H1 (cell line): ENCODE measurements at places on chromosomes 13 and 19. TPM values are rescaled to one million over a fixed set of nuclear protein-coding genes. Genes with fewer than 3 reads are reported as not detected.

DNA sequence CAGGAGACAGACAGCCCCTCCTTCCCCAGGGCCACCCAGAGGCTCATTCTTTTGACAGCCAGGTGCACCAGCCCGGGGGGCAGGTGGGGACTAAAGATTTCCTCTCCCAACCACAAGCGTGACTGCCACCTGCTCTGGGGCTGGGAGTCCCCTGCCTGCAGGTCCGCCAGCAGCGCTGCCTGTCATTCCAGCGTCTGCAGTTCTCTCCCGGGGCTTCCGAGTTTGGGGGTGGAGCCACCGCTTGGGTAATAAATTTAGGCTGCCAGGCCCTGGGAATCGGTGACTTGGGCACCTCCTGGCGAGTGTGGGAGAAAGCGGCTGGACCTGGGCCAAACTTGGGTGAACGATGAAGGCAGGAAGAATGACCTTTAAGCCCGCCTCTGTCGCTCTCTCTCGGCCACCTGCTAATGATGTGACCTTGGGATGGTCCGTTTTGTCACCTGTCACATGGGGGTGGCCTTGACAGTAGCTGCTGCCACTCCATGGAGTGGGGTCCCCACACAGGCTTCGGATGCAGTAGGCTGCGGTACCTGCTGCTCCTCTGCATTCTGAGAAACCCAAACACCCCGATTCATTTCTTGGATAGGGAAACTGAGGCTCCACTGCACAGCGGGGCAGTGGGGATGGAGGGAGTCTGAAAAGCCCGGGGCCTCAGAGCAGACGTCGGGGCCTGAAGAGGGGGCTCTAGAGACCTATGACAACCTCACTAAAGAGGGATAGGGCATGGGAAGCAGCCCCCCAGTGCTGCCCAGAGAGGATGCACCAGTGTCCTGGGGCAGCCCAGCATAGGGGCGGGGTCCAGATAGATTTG, 12.8 kb downstream of the FUT6 start:
- peaks cover 5% of the 10 kb centered on the region for H3K4me1 ChIP-seq
- H3K27me3 ChIP-seq = no peaks in the 10 kb centered on the region
- H3K4me3 ChIP-seq = 0 out of 2 replicates have a peak overlapping the region, but pooled peaks have one; percentile 74
- H3K36me3 ChIP-seq = no peaks in the 10 kb centered on the region
- no peak overlapping the region for H3K27ac ChIP-seq
- no peak for DNase-seq

Gene ZNF473
- 11.0 and 11.7 TPM in 2 replicates for total RNA-seq

DNA sequence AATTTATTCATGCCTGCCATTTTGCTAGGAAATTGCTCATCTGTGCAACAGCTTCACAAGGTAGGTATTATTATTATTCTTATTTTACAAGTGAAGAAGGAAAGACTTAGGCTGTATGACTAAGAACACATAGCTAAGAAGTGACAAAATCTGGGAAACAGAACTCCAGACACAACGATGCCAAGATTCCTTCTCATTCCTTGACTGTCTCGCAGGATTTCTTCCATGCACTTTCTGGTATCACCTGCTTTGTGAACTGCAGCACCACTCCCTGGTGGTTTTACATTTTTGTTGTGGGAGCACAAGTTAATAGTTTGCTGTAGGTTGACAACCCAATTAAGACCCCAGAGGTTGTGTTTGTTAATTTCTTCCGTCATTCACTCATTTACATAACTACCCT, 188.5 kb downstream of the LACC1 start:
- H3K4me3 ChIP-seq = no peak overlapping the region
- no peak for DNase-seq
- H3K27me3 ChIP-seq = no peaks in the 10 kb centered on the region
- H3K4me1 ChIP-seq = no peaks in the 10 kb centered on the region

Gene IGFLR1
- total RNA-seq = 8.4 and 12.2 TPM in 2 replicates

- H3K27ac ChIP-seq = no peak overlapping the region
- H3K4me1 ChIP-seq = peaks cover 14% of the 10 kb centered on the region
- H3K27me3 ChIP-seq = no peaks in the 10 kb centered on the region
Observed at GRCh38 chr19:48877855-48878195, 5.6 kb downstream of the PPP1R15A start.

DNA sequence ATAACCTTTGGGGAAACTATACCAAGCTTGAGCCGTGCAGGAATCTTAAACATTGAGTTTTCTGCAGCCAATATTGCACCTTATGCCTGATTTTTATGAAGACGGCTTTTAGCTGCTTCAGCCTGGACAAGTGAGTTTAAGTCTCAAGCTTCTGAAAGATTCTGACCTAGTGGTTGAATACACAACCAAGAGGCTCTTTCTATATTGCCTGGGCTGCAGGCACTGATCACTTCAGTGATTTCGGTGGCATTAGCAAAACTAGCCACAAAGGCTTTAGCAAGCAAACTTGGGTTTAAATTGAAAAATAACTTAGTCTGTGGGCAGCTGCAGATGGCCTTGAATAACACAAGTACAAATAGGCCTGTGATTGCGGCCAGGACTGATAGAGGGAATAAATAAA, 29.3 kb upstream of the RFXAP start:
- no peaks in the 10 kb centered on the region for H3K27me3 ChIP-seq
- DNase-seq = no peak
- H3K36me3 ChIP-seq = no peaks in the 10 kb centered on the region

DNA sequence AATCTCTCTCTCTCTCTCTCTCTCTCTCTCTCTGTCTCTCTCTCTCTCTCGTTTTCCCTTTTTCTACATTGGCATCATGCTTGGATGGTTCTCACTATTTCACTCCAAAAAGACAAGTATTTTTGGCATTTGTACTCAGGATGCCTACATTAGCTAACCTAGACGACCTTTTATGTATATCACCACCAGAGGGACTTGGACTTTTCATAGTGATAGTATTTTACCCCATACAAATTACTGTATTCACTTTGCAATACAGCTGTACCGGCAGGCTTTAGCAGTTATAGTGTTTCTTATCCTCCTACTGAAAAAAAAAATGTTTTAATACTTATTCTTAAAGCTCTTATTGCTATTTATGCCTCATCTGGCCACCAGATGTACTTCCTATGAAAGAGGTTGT, 687.2 kb upstream of the KLHL1 start:
- no peaks in the 10 kb centered on the region for H3K27me3 ChIP-seq
- no peaks in the 10 kb centered on the region for H3K36me3 ChIP-seq
- H3K4me1 ChIP-seq = no peaks in the 10 kb centered on the region
- H3K27ac ChIP-seq = no peak overlapping the region
- no peak for DNase-seq

- no peak overlapping the region for H3K4me3 ChIP-seq
- H3K27ac ChIP-seq = no peak overlapping the region
- peaks cover 2% of the 10 kb centered on the region; the same call in 1 of the 2 replicates for H3K27me3 ChIP-seq
- DNase-seq = peak; percentile 95
Observed at GRCh38 chr19:5170329-5170745, 170.3 kb downstream of the PTPRS start.

DNA sequence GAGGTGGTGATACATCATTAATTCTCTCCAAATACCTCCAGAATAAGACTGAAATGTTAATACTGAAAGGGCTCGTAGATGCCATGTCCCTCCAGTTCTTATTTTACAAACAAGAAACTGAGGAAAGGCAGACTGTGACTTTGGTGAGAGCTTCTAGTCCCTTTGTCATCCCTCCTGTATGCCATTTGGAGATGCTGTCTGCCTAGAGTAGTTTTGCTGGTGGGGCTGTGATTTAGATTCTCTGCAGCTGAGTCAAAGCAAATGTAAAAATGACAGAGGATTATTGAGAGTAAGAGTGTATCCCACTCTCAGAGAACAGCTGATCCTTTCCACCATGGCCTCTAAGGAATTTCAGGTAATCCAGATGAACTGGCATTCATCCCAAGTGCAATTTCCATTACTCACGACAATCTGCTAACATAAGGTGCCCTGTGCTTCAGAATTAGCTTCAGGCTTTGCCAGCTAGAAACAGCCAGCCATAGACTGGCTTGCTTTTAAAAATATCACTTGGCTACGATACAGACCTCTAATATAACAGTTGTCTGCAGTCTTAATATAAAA, 16.8 kb downstream of the PABPC3 start:
- no peaks in the 10 kb centered on the region for H3K27me3 ChIP-seq
- no peaks in the 10 kb centered on the region for H3K36me3 ChIP-seq
- peaks cover 5% of the 10 kb centered on the region for H3K4me1 ChIP-seq
- no peak overlapping the region for H3K4me3 ChIP-seq
- no peak for DNase-seq
- H3K27ac ChIP-seq = no peak overlapping the region

GRCh38 chr19:28519218-28519779, 693.7 kb downstream of the UQCRFS1 start:
- no peaks in the 10 kb centered on the region for H3K27me3 ChIP-seq
- H3K4me3 ChIP-seq = no peak overlapping the region
- no peak overlapping the region for H3K27ac ChIP-seq
- no peaks in the 10 kb centered on the region for H3K36me3 ChIP-seq

- H3K36me3 ChIP-seq = no peaks in the 10 kb centered on the region
- H3K27ac ChIP-seq = no peak overlapping the region
- no peaks in the 10 kb centered on the region for H3K4me1 ChIP-seq
- H3K27me3 ChIP-seq = no peaks in the 10 kb centered on the region
Observed at GRCh38 chr13:82305588-82305987, 1576.7 kb downstream of the SLITRK1 start.

DNA sequence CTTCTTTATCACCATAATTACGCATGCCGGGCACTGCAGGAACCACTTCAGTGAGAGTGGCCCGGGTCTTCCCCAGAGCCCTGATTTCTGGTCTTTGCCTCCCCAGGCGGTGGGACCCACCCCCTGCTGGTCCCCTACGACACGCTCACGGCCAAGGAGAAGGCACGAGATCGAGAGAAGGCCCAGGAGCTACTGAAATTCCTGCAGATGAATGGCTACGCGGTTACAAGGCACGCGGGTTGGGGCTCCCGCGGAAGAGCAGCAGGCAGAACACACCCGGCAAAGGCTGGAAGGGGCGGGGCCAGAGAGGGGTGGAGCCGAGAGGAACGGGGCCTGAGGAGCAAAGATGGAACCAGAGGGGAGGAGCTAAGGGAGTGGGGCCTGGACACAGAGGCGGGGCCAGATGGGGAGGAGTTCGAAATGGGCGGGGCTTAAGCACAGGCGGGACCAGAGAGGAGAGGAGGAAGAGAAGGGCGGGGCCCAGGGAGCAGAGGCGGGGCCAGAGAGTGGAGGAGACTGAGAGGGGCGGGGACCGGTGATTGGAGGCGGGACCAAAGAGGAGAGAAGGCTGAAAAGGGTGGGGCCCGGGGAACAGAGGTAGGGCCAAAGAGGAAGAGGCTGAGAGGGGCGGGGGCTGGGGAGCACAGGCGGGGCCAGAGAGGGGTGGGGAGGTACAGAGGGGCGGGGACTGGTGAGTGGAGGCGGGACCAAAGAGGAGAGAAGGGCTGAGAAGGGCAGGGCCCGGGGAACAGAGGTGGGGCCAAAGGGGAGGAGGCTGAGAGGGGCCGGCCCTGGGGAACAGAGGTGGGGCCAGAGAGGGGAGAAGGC, 73.4 kb downstream of the RYR1 start:
- H3K27me3 ChIP-seq = no peaks in the 10 kb centered on the region
- no peak overlapping the region for H3K4me3 ChIP-seq
- H3K36me3 ChIP-seq = peaks cover 22% of the 10 kb centered on the region
- peak; percentile 99 for DNase-seq

Gene FXYD3
- 0.86 TPM in 1 of 2 replicates, not detected in the other for total RNA-seq

GRCh38 chr19:34974646-34975045, 10.6 kb upstream of the ZNF792 start:
- no peaks in the 10 kb centered on the region for H3K36me3 ChIP-seq
- DNase-seq = no peak
- no peak overlapping the region for H3K4me3 ChIP-seq

Gene ZNF850
- total RNA-seq = 18.0 and 21.2 TPM in 2 replicates

Gene CGB3
- not detected in 2 replicates for total RNA-seq

DNA sequence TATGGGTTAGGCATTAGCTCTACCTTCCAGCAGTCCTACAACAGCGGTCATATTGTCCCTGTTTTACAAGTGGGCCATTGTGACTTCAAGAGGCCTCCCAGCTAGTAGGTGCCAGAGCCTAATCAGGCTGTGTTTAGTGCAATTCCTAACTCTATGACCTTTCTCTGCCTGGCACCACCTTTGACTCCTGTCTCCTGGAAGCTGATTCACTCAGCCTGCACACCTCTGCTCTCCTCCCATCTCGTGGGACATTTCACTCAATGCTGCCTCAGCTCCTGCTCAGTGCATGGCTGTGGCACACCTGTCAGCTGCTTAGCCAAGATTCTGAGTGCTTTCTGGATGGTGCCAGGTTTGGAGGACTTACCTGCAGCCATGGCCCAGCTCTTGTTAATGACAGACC, 9.5 kb upstream of the GJB6 start:
- no peaks in the 10 kb centered on the region for H3K36me3 ChIP-seq
- no peak overlapping the region for H3K27ac ChIP-seq
- DNase-seq = no peak
- no peak overlapping the region for H3K4me3 ChIP-seq
- H3K27me3 ChIP-seq = no peaks in the 10 kb centered on the region

GRCh38 chr19:53424968-53425597, 6.7 kb upstream of the ZNF761 start:
- no peak overlapping the region for H3K4me3 ChIP-seq
- H3K27me3 ChIP-seq = no peaks in the 10 kb centered on the region
- no peak overlapping the region for H3K27ac ChIP-seq
- H3K36me3 ChIP-seq = no peaks in the 10 kb centered on the region

Gene PLIN4
- 0.45 and 0.54 TPM in 2 replicates for total RNA-seq

- DNase-seq = no peak
- no peaks in the 10 kb centered on the region for H3K36me3 ChIP-seq
- no peak overlapping the region for H3K27ac ChIP-seq
- H3K27me3 ChIP-seq = no peaks in the 10 kb centered on the region
- H3K4me1 ChIP-seq = no peaks in the 10 kb centered on the region
Observed at GRCh38 chr13:62643799-62644524, 1228.3 kb upstream of the PCDH20 start.

- no peaks in the 10 kb centered on the region for H3K27me3 ChIP-seq
- no peaks in the 10 kb centered on the region for H3K4me1 ChIP-seq
- DNase-seq = no peak
- no peak overlapping the region for H3K27ac ChIP-seq
- H3K4me3 ChIP-seq = no peak overlapping the region
Observed at GRCh38 chr19:6890401-6890913, 3.1 kb downstream of the ADGRE1 start.

DNA sequence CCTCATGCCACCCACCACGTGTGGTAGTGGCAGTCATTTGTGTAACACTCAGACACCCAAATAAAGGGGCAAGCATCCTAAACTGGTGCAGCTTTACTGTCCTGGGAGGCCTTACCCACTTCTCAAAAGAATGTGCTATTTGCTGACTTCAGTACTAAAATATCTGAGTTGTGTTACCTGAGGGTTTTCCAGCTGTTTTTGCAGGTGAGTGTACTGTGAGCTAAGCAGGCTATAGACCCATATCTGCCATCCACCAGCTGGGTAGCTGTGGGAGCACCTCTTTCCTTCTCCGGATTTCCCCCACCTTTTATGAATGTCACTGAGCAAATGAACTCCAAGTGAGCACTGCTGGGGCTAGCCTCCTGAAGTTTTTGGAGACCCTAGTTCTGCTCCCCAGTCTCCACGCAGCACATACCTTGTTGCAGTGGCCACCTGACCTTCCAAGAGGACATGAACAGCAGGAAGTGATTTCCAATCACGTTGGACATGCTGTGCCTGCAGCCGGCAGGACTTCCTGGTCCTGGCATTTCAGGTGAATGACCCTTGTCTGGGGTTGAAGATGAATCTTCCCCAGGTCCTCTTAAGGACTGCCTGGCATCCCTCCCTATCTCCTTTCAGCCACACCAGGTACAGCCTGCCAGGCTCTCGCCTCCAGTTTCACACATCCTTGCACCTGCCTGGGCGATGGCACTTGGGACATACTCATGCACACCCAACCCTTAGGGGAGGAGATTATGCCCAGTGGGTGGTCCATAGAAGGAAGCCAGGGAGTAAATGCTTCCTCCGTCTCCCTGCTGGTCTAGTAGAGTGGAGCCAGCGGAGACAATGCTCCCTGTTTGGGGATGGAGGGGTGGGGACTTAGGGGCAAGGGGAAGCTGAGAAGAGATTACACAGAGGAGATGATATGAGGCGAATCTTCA, 109.5 kb upstream of the SPATA13 start:
- no peak for DNase-seq
- peaks cover 13% of the 10 kb centered on the region for H3K4me1 ChIP-seq

Gene SLC10A2
- not detected in 2 replicates for total RNA-seq
